ENCODE measurements at places on chromosomes 2 and 18.

- DNase-seq = no peak
These were observed 19.7 kb downstream of the VIL1 start for GRCh38 chr2:218438596-218438995.

DNA sequence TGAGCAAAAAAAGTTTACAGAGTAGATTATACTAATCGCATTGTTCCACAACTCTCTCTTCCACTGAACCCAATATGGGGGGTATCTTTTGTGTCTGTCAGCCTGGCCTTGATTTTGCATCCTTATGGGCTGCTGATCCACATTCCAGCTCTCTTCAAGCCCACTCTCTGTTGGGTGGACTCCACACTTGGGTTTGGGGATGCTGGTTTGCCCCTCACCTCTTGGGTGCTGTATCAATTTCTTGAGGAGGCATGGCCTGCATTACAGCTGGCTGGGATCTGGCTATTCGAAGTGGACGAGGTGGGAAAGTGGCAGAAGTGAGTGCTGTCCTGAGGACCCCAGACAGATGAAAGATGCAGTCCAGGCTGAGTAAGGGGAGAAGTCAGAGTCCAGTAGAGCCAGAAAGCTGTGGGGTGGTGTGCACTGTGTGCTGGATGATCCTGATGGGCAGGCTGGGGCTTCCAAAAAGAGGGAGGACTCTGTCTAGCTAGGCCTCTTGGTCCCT lies 141.4 kb downstream of the CAPN13 start:
- DNase-seq = no peak

DNA sequence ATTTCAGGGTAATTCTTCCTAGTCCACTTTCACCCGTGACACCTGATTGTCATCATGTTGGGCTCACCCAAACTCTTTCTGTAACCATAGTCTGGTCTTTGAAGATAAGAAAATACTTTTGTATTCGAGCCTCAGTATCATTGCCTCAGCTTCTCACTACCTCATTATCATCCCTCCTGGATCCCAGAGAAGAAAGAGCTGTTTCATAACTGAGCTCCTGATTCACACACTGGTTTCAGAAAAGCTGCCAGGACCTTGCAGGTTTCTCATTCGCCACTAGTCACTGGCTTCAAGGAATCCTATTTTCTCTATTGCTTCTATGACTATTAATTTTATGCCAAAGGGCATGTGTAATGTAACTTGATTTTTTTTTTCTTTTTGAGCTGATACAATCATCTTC lies 2.9 kb upstream of the CRIM1 start:
- no peak for DNase-seq

- no peak for DNase-seq
These were observed 41.2 kb upstream of the HNRNPA3 start for GRCh38 chr2:177171418-177171865.

DNA sequence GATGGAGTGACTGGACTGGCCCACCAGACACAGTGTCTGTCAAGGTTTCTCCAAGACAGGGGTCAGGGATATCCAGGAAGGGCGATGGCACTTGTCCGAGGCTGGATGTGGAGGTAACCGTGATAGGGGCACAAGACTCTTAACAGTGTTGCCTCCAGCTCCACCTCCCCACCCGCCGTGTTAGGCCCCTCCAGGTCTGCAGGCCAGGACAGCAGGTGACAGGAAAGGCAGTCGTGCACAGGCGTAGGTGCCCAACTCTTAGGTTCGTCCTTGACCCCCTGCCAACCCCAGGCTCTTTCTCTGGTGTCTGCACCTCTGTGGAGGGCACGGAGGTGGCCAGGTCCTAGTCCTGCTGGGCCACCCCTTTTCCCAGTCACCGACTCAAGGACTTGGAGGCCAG lies 10.1 kb downstream of the ITM2C start:
- no peak for DNase-seq

DNA sequence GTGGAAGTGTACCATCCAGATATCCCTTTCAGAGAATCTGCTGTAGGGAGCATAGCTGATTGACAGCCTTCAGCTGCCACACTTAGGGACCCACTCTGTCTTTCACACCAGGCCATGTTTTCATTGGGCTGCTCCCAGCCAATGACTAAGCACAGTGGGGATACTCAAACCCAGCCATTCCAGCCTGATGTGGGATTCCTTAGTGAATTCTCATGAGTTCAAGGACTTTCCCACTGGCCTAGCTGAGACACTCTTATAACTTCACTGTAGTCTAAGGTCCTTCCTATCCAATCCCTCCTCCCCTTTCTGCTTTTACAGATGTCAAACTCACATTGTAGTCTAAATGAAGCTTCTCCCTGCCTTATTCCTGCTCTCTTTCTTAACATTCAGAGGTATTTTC lies 201.2 kb downstream of the PIK3C3 start:
- no peak for DNase-seq

DNA sequence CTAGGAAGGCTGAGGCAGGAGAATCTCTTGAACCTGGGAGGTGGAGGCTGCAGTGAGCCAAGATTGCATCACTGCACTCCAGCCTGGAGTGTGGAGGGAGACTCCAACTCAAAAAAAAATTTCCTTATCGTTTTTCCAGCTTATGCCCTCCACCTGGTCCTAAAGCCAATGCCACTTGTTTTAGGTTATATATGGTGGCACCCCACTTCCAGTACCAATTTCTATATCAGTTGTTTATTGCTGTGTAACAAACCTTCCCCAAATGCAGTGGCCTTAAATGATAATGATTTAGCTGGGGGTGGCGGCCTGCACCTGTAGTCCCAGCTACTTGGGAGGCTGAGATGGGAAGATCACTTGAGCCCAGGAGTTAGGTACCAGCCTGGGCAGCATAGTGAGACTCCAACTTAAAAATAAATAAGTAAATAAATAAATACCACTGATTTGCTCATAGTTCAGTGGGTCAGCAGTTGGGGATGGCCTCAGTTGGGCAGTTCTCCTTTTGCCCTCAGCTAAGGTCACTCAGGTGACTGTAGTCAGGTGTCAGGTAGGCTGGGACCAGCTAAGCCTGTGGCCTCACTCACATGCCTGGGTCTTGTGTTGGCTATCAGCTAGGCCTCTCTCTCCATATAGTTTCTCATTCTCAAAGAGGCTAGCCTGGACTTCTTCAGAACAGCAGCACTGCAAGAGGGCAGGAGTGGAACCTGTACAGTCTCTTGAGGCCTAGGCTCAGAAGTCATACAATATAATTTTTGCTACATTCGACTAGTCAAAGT lies 113.7 kb upstream of the GATA6 start:
- no peak for DNase-seq

GRCh38 chr2:109214651-109215371 lies 85.8 kb downstream of the SH3RF3 start:
- DNase-seq = no peak

GRCh38 chr18:33749834-33750233 lies 171.8 kb downstream of the ASXL3 start:
- no peak for DNase-seq

- no peak for DNase-seq
These were observed 8.7 kb downstream of the FEZ2 start for GRCh38 chr2:36589230-36589630.

GRCh38 chr18:25262920-25263319 lies 89.0 kb downstream of the ZNF521 start:
- no peak for DNase-seq

- DNase-seq = no peak
These were observed 1.8 kb downstream of the SCN9A start for GRCh38 chr2:166373951-166374350.

DNA sequence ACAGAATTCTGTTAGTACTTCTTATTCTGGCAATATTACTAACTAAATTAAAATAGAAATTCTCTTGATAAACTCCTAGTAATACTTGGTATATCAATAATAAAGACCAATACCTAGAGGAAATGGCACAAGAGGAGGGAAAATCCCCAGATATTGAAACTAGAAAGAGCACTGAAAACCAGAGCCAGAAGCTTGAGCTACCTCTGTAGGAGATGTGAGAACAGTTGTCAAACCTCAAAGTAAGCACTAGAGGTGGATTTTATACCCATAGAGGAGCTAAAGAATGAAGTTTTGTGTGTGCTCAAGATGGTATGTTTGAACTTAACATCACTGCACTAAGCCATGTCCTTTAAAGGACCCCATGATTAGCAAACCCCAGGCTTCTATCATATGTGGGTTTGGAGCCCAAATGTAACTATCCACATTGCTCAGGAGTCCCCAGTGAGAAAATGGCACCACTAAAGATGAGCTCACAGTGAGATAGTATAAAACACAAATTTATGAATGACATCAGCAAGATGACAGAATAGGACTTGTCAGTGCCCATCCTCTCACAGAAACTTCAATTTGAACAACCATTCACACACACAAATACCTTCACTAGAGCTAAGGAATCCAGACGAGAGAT lies 122.1 kb downstream of the PKP4 start:
- no peak for DNase-seq

GRCh38 chr18:76307293-76307690 lies 187.8 kb downstream of the ZNF516 start:
- DNase-seq = no peak

DNA sequence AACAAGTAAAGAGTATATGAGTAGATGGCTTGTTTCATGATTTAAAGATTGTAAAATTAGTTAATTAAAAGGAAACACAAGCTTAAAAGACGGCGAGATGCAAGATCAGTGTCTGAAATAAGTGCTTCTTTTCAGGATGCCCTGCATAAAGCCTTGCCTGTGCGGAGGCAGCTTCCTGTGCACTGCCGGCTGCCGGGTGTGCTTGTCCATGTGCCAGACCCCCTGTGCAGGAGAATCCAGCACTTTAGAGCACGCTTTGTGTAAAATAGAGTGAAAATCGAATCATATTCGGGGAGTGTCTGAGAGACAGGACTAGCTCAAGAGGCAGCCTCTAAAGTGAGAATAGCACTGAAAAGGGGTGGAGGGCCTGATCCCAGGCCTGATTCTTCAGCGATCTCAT lies 154.7 kb downstream of the CHST9 start:
- DNase-seq = no peak

- no peak for DNase-seq
These were observed 271.8 kb downstream of the NEDD4L start for GRCh38 chr18:58315739-58316215.

DNA sequence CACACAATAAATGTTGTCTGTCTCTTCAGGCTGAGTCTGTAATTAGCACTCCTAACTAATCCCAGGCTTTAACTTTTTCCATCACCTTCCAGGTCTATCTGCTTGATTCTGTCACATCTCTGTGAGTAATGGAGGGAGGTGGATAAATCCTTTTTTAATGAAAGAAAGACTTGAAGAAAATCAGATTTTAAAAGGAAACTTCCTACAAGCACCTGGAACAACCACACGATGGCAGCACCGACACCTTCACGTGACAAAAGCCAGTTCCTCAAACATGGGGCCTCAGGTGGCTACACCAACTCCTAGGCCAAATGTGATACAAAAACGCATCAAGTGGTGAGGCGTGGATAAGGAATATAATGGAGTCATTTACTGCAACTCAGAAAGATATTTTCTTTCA lies 41.8 kb downstream of the TGFBRAP1 start:
- no peak for DNase-seq

DNA sequence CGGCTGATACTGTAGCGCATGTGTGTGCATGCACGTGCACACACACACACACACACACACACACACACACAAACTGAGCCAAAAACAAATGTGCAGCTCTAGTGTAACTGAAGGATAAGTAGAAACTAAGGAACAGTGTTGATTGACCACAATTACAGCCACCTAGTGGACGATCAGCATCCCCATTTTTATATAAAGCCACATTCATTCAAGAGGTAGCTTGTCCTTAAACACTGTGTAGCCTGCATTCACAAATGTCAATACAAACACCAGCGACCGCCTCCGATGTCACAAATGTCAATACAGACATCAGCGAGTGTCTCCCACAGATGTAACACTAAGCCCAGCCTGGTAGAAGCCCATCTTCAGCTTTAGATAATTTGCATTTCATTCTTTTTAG lies 167.4 kb downstream of the PTGR3 start:
- no peak for DNase-seq

DNA sequence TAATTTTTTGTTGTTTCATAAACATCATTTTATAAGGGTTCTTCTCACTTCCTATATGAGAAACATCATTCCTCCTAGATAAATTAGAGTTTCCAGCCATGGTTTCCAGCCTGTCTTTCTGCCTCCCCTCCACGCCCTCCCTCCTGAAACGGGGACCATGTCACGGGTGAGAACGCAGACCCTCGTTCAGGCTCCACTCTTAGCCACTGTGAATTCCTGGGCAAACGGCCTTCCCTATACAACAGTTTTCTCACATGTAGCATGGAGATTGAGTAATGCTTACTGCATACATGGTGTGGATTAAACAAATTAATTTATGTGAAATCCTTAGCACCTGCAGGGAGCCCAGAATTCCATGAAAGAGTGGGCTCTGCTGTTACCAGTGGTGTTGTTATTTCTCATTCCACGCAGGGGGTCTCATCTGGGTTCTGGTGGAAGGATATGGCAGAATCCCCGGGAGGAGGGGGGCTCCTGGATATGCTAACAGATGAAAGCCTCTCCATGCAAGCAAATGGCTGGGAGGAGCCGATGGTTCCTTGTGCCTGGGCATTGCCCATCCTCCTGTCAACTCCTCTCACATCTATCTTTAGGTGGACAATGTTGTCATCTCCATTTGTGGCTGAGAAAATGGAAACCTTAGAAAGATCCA lies 54.0 kb upstream of the TWIST2 start:
- no peak for DNase-seq

GRCh38 chr18:6357668-6358067 lies 57.0 kb downstream of the L3MBTL4 start:
- DNase-seq = no peak

- DNase-seq = no peak
These were observed 40.0 kb downstream of the ASXL2 start for GRCh38 chr2:25838152-25838756.

DNA sequence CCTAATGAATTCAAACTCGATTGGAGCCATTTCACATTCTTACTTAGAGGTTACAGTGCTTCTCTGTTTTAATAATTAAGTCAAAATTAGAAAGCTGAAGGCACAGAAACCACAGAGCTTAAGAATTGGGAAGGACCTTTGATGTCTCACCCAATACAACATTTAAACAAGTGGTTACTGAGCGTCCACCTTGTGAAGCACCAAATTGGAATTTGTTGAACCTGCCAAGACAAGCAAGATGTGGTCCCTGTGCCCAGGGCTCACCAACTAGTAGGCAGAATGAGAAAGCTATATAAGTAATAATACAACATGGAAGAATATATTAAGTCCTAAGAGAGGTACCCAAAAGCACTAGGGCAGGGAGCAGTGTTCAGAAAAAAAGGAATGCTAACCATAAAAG lies 64.5 kb upstream of the NPAS2 start:
- DNase-seq = no peak

- DNase-seq = peak; percentile 77
These were observed 16.5 kb upstream of the FAHD2A start for GRCh38 chr2:95386031-95386430.

GRCh38 chr2:163604941-163605555 lies 130.8 kb downstream of the FIGN start:
- DNase-seq = no peak

- DNase-seq = no peak
These were observed 669.1 kb downstream of the SATB2 start for GRCh38 chr2:198788676-198789075.
